ENCODE measurements at places on chromosomes 7 and 10.
A peak's percentile ranks its signal among the peaks of the same experiment; 100 is the strongest.

GRCh38 chr7:127678337-127678736 is 26.3 kb downstream of the SND1 start:
- no peak for DNase-seq

GRCh38 chr10:132189016-132189415 is 2.3 kb downstream of the DPYSL4 start:
- DNase-seq, result no peak

- no peak for DNase-seq
Measured at GRCh38 chr7:113464096-113464855, 345.9 kb upstream of the SMIM30 start.

- DNase-seq, result no peak
Measured at GRCh38 chr7:4144172-4144701, 537.9 kb upstream of the FOXK1 start.

- no peak for DNase-seq
Measured at GRCh38 chr7:156192921-156193320, 380.7 kb upstream of the SHH start.

DNA sequence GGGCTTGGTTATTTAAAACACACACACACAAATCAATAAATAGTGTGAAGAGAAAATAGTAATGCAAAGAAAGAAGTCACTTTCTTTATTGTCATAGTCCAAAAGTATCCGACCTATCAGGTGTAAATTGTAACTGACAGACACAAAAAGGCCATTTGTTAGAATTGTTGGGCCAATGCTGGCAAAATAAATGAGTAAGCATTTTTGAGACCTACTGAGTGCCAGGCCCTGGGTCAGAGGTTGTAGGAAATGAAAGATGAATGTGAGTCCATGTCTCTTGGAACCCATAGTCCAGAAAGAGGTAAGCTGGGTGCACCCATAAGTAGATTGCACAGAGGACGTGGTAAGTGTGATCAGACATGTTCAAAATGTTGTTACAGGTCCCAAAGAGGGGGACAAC is 13.5 kb upstream of the EGR2 start:
- no peak for DNase-seq

DNA sequence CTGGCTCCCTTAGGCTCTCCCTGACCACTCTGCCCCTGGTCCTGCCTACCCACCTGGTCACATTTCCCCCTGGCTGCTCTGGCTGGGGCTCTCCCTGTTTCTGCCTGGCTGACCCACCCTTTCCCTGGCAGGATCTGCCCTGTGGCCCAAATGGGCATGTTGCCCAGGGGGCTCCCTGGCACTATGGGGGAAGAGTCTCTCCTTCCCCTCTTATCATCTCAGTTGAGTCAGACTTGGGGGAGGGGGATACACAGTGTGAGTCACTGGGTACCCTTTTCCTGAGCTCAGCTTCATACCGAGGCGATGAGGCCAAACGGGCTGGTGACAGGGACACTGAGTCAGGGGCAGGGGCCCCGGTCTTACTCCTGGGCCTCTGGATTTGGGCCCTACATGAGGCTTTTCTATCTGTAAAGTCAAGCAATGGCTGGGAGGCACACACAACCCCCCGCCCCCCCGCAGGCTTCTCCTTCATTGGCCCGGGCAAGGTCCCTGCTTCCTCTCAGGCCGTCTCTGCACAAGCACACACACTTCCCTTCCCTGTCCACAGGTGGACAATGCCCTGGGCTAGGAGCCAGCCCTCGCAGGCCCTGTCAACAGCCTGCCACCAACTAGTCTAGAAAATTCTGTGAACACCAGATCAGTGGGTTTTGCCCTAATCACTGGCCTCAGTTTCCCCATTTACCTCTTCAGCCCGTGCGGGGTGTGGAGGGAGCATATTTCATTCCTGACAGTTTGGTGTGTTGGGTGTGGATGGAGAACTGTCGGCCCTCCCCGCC is 627 bp upstream of the FLNC start:
- DNase-seq, result no peak

DNA sequence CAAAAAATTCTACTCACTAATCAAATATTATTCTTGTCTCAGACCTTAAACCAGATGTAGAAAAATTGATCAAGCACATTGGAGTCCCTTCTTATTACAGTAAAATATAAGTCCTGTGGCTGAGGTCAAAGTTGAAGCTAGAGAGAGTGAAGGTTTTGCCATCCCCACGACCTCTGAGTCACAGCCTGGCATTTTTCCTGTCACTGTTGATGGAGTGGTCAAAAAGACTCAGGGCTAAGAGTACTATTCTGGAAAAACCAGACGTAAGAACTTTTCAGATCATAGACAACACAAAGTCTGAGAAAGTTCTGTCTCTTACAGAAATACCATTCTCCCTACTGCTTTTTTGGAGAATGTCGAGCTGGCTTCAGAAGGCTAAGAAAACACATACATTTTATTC is 323.7 kb upstream of the ANKRD30A start:
- no peak for DNase-seq

DNA sequence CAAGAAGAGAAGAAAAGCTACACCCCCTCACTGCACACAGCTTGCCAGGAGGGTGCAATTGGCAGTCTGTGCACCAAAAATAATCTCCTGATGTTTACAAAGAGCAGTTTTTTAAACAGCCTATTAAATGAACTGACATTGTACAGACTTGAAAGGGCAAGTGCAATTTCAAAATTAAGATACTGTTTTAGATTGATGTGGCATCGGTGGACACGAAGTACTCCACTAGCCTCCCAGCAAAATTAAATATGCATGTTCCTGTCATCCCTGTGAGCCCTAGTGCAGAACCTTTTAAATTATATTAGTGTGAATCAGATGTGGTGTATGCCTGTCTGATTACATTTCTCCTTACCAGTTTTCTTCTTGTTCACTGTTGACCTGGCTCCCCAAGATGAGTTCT is 87.9 kb downstream of the WIPF3 start:
- DNase-seq, result no peak

DNA sequence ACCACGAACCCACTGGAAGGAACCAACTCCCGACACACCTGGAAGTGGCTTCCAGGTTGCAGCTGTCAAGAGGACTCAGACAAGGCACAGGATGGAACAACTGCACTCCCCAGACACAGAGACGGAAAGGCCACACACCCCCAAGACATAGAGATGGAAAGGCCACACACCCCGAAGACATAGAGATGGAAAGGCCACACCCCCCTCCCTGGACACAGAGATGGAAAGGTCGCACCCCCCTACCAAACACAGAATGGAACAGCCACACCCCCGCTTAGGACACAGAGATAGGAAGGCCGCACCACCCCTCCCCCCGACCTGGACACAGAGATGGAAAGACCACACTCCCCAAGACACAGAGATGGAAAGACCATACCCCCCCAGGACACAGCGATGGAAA is 7.6 kb downstream of the ZNF511 start:
- no peak for DNase-seq

- DNase-seq, result no peak
Measured at GRCh38 chr10:4847561-4848355, 21.8 kb downstream of the AKR1E2 start.

- DNase-seq, result no peak
Measured at GRCh38 chr7:155293721-155294510, 3.8 kb upstream of the INSIG1 start.

GRCh38 chr7:6268907-6269306 is 3.5 kb downstream of the CYTH3 start:
- DNase-seq, result no peak

DNA sequence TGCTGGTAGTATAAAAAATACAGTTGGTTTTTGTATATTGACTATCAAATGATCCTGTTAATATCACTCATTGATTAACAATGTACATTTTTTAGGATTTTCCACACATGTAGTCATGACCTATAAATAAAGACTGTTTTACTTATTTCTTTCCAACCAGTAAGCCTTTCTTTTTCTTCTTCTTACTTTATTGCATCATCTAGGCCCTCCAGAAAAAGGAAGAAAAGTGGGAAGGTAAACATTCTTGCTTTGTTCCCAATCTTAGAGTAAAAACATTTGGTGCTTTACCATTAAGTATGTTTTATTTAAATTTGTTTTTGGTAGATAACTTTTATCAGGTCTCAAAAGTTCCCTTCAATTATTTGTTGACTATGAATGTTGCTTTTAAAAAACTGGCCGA is 47.1 kb upstream of the CCNY start:
- no peak for DNase-seq

- DNase-seq, result no peak
Measured at GRCh38 chr10:55058800-55059199, 257.8 kb upstream of the PCDH15 start.

DNA sequence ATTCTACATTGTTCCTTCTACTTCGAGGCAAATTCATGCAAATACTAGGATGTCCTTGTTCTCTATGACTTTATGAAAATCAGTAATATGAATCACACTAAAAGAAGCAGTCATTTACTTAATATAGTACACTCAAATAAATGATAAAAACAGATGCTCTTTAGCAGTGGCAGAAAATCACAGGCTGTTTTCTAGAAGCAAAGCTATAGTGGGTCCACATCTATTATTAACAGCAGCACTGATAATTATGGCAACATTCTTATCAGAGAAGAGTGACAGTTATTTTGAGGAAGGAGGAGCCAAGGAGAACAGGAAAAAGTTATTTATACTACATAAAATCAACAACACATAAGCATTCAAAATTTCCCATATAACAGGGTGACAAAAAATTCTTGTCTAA is 16.5 kb downstream of the KIF5B start:
- no peak for DNase-seq

DNA sequence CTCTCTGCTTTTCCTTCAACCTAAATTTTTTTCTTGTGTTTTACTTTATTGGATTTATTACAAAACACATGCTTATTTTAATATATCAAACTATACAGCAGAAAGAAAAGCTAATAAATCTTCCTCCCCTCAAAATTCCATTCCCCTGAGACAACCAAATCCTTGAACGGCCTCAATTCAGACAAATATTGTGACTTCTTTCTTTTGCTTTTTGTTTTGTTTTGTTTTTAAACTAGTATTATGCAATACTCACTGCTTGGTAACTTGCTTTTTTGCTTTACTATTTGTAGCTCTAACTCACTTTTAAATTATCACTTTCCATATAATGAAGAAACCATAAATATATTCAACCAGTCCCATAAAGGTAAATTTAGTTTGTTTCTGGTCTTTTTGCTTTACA is 59.4 kb upstream of the CDK1 start:
- DNase-seq, result no peak

GRCh38 chr7:9709216-9709615 is 1264.5 kb upstream of the PHF14 start:
- DNase-seq, result no peak

DNA sequence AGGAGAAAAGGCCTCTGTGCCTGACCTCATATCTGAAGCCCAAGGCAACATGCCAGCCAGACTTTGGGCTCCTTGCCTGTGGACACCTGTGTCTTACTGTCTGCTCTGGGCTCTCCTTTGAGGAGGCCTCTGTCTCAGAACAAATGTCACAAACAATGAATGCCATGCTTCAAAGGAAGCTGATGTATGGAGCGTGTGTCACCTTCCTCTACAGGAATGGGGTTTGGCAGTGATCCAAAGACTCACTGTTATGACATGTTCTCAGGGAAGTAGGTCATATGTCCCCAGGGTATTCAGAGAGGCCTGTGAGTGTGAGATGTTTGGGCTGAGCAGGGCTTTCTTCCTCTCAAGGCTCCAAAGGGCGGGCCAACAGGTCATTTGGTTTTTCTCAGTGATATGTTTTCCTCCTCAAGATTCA is 38.4 kb downstream of the PTPRE start:
- DNase-seq, result no peak

- DNase-seq, result peak; percentile 4
Measured at GRCh38 chr7:87058744-87059524, 520 bp downstream of the ELAPOR2 start.

GRCh38 chr10:3999642-4000041 is 214.6 kb upstream of the KLF6 start:
- no peak for DNase-seq

DNA sequence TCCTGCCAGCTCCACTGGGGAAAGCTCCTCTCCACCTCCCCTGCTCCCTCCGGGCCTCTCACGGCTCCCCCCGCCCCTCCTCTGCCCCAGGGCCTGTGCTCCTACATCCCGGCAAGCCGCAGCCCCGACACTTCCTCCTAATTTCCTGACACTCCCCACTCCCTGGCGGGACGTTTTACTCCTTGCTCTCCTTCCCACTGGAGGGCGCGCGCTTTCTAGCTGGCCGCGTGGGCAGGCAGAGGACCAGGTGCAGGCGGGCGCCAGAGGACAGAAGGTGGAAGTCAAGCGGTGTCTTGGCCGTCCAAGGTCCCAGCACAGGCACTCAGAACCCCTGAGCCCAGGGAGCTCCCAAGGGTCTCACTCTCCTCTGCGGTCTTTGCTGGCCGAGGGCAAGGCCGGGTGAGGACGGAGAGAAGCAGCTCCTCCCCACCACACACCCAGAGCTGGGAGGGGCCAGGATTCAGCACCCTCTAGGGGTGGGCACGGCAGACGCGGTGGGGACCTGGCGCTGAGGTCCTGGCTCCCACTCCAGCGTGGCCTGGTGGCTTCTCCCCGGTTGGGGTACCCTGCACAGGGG is 19.1 kb downstream of the ADAM8 start:
- no peak for DNase-seq

DNA sequence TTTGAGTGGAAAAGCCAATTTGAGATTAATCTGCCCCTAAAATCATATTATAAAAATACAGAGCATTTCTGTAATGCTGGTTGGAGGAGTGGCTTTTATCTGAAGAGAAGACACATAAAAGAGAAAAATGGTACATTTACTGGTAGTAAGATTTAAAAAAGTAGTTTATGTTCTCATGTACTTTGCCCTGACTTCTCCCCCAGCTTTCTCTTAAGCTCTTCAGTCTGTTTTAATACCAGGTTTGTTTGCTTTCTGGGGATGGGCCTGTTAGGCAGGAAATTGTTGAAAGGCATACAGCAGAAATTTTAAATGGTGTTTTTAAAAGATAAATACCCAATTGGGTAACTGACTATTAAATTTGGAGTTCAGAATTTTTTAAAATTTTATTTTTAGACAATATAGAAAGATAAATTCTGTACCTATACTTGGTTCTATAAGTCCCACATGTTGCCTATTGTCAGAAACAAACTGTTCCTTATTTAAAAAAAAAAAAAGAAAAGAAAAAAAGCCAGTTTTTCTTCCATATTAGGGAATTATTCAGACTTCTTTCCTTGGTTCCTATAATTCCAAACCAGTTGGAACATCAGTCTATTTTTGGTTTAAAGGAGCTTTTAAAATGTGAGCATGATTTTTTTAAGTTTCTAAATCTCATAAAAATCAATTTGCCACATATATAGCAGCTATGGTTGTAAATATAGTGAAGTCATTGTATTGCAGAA is 136.6 kb downstream of the ARID5B start:
- no peak for DNase-seq

DNA sequence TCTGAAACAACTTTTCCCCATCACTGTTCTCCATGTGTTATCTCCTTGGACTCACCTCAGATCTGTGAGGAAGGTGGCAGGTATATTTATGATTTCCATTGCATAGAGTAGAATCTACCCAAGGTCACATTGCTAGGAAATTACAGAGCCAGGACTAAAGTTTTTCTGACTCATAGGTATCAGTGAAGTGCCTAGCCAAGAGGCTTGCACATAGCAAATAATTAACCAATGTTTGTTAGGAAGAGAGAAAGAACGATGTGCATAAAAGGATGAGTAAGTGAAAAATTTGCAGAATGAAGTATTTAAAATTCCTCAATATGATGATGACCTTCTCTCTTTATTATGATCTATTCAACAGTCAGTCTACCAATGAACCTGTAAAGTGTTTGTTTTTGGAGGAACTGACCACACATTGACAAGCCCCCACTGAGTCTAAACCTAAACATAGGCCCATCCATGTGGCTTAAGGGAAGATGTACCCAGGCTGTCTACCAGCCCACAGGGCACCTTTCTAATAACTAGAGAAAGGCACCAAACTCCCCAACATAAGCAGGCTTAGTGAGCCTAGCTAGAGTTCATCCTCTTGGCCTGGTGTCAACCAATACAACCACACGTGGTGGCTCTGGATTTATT is 252.9 kb upstream of the ZMIZ1 start:
- DNase-seq, result no peak

GRCh38 chr10:105071980-105072379 is 430.9 kb downstream of the SORCS3 start:
- no peak for DNase-seq
